SK-N-DZ (cell line): ENCODE measurements at places on chromosomes 3 and 15.

DNA sequence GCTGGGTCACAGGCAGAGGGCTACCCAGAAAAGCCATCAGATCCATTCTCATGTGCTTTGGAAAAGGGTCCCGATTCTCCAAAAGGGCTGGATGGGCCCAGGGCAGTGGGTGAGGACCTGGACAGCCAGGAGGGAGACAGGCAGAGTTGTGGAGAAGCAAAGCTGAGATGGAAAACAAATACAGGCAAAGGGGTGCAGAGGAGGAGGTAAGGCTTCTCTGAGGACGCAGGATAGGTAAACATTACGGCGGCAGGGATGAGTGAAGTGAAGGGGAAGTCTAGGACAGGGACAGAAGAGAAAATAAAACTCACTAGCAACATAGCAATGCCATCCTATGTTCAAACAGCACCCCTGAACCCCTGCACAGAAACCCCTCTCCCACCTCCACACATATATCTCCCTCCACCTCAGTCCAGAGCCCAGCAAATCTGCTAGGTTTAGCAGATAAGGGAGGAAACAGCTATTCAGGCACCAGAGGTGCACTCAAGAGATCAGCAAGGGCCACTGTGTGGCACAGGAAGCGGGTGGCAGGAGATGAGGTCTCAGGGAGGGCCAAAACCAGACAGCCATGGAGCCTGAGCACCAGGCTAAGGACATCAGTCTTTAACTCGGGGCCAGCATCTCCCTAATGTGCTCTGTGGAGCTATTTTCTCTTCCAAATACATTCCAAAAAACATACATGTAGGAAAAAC, 51.3 kb downstream of the HOMER2 start:
- DNase-seq: no peak

GRCh38 chr3:151871639-151872468, 1.6 kb upstream of the SUCNR1 start:
- no peak for DNase-seq

GRCh38 chr3:139906418-139906817, 28.6 kb upstream of the CLSTN2 start:
- DNase-seq: no peak

DNA sequence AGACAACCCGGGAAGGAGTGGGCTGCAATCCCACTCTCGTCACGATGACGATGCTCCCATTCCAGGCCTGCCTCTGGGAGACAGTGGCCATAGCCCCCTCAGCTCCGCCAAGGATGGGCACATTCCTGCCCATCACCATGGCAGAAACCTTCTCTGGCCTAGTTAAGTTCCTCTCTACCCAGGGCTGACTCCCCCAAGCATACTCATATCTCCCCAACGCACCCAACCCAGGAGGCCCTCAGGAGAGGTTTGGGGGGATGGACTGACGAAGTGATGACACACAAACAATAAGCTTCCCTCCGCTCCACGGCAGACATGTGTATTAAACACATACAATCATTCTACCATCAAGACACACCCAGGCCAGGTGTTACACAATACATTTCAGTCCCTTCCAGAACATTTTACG, 60.1 kb downstream of the VGLL4 start:
- no peak for DNase-seq

GRCh38 chr3:174869448-174869847, 10.3 kb downstream of the NAALADL2 start:
- DNase-seq: no peak

GRCh38 chr3:175326041-175326440, 466.9 kb downstream of the NAALADL2 start:
- no peak for DNase-seq

DNA sequence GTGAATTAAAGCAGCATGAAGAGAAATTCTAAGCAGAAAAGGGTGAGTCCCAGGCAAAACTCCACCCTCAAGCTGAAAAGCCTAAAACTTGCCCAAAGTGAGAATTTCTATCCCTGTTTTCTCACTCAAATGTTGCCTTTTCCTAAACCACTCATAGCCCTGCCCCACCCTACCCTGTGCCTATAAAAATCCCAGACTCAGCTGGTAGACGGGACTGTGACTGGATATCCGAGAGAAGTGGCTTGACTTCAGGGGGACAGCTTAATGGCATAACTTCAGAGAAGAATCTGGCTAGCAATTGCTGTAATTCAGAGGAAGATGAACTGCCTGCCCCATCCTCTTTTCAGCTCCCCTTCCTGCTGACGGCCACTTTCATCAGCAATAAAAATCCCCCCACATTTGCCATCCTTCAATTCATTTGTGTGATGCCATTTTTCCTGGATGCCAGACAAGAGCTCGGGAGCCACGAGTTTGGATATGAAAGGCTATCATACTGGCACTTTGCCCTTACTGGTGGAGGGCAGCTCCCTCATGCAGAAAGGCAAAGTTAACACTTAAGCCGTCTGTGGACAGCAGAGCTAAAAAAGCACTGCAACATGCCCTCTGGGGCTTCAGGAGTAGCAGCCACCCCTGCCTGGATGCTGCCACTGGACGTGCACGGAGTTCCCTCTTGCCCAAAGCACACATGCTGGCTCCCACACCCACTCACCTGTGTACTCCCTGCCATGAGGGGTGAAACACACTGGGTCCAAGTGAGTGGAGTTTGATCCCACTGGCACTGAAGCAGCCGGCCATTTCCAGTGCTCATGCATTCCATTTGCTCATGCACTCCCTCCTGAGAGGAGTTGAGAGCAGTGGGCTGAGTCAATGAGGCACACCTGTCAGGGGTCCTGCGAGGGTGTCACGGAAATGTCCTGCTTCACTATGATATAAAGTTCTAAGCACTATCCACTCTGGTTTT, 670.6 kb downstream of the PLOD2 start:
- DNase-seq: no peak

- peak; percentile 84 for DNase-seq
These were observed 202.8 kb downstream of the SV2B start for GRCh38 chr15:91302588-91303439.

DNA sequence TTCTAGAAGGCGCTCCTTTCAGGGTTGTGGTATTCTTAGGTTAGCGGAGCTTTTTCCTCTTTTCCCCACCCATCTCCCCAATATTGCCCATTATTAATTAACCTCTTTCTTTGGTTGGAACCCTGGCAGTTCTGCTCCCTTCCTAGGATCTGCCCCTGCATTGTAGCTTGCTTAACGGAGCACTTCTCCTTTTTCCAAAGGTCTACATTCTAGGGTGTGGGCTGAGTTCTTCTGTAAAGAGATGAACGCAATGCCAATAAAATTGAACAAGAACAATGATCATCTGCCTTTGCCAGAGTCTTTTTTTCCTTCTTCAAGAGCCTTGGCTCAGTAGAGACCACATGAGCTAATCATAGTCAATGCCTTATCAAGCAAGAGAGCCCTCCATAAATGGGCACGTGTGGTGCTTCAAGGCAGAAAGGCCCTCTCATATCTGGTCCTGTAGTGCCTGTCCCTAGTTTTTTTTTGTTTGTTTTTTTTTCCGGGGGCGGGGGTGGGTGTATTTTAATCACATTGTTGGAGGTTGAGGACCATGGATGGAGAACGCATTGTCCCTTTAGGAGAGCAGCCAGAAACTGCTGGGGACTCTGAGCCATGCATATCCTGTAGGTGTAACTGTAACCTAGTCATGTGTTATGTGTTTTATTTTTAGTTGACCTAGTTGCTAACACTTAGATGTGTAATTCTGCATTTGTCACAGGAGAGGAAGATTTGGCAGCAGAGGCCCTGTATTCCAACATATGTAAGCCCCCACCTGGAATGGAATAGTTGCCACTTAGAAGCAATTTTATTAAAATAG, 64.7 kb upstream of the ACAD9 start:
- DNase-seq: no peak

DNA sequence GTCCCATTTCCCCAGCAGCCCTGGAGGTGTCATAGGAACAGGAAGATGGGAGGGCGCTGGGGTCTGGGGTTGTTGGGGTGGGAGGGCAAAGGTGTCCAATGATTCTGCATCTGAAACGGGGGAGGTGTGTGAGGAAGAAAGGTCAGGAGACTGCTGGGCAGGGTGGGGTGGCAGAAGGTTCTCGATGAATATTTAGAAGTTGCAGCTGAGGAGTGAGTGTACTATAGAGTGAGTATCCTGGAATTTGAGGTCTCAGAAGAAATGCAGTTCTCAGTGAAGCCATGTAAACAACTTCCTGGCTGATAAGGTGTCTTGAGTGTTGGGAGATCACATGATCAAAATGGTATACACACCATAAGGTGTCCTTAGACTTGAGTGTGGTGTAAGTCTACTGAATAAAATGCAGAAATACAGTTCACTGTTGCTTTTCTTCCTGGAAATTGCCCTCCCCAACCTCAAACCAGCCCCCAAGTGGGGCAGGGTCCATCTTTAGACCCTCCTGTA, 9.9 kb downstream of the B3GNT5 start:
- DNase-seq: no peak

DNA sequence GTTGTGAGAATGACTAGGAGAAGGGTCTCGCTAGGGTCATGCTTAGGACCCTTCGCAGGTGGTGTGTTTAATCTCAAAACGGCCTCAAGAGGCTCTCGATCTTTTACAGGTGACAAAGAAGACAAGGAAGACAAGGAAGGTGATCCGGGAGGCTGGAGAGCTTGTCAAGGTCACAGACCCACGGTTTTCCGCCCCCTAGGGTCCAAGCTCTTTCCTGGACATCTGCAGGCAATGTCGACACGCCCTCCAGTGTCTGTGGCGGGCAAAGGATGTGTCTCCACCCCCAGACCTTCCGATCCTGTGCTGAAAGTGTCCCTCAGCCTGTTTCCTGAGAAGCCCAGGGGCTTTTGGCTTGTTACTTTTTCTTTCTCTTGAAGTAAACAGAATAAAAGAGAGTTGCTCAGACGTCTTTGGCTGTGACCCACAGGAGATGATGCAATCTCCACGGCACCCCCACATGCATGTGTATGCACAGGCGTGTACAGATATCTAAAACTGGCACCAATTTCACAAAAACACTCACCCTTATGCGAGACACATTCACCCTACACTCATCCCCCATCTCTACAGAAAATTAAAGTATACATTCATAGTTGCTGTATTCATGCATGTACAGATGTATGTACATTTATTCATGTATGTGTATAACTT, 108.8 kb downstream of the KLF13 start:
- peak; percentile 91 for DNase-seq

- peak; percentile 19 for DNase-seq
These were observed 5.1 kb downstream of the ACAA1 start for GRCh38 chr3:38131621-38132369.

DNA sequence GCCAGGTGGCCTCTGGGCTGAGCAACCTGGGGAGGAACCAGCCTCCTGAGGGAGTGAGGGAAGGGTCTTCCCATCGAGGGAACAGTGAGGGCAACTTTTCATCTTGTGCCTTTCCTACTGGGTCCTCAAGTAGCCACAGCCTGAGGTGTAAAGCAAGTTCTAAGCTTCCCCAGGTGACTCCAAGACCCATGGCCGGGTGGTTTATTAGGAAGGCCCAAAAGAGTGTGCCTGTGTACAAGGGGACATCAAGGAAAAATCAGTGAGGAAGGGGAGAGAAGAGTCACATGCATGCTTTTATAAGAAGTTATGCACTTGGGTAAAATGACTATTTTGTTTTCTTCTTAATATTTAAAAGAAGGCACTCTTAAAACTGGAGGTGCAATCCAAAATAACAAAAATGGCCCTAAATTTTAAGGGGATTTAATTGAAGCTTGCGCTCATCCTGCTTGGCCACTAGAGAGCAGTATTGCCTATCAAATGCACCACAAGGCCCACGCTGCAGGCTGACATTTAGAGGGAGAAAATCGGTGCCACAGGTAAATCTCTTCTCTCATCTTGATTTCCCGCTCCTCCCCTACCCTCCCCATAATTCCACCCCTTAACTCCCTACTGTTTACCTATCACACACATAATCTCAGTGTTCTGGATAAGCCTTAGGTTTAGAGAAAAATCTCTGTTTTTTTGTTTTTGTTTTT, 6.7 kb downstream of the NANOGP8 start:
- DNase-seq: peak; percentile 55
